ENCODE measurements at places on chromosomes 12 and 14.
A peak's percentile ranks its signal among the peaks of the same experiment; 100 is the strongest.

GRCh38 chr12:106137530-106138356 lies 1.0 kb downstream of the NUAK1 start:
- DNase-seq = no peak

DNA sequence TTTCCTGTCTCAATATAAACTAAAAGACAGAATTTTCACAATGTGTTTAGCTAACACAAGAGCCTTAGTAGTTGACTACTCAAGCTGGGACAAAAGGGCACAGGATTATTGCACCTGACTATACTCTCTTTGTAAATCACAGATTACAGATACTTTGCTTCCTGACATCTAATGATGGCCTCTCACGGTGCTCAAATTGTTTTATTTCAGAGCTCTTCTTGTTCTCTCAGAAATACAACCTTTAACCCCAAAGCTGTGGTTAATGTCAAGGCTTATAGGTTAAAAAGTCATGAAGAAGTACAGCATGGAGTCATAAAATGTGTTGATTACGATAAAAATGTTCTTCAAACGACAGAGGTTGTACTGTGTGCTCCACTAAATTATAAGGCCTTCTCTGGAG lies 89.9 kb upstream of the CPNE8 start:
- DNase-seq = no peak

GRCh38 chr14:25108959-25109358 lies 59.0 kb upstream of the STXBP6 start:
- no peak for DNase-seq

- DNase-seq = no peak
Observed at GRCh38 chr12:14949631-14950030, 11.3 kb upstream of the ERP27 start.

DNA sequence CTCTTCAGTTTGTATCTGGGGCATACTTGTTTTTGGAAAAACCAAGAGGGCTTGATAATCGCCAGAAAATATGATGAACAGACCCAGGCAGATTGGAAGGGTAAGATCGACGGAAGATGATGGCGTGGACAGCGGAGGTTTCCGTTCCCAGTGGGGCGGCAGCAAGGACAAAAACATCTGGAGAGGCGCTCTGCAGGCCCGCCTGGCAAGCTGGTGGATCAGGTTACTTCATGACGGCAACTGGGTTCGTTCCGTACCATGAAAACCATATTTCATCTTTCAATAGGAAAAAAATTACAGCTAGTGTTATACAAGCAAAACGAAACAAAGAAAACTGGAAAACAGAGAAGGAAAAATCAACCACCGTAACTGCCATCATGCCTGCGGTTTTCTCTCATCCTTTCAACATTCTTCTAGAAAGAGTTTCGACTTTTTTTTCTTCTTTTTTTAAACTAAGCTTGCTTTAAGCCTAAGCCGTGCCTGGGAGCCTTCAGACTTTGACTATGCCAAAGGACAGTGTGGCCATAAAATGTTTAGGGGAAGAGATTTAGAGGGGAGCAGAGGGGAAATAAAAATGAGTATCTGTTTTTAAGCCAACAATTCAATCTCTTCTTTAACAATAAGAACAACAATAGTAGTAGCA lies 210.5 kb downstream of the FOXN3 start:
- DNase-seq = no peak

GRCh38 chr14:54631016-54631415 lies 64.1 kb downstream of the SAMD4A start:
- DNase-seq = no peak

DNA sequence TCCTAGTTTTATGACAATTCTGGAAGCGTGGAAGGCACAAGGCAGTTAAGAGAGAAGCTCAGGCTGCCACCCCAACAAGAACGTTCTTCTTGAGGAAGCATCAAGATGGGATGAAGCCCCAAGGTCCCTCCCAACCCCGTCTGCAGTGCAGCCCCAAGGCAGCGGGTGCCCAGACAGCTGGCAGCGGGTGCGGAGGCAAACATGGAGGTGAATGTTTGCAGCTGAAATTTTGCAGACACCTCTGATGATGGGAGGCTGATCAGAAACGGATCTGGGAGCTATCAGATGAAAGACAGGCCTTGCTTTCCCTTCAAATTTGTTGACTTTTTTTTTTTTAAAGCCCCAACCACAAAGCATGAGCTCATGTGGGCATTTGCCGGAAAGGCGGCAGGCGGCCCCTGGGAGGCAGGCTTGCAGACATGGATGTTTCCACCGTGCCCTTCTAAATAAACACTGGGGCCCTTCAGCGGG lies 230.7 kb upstream of the RTL1 start:
- no peak for DNase-seq

DNA sequence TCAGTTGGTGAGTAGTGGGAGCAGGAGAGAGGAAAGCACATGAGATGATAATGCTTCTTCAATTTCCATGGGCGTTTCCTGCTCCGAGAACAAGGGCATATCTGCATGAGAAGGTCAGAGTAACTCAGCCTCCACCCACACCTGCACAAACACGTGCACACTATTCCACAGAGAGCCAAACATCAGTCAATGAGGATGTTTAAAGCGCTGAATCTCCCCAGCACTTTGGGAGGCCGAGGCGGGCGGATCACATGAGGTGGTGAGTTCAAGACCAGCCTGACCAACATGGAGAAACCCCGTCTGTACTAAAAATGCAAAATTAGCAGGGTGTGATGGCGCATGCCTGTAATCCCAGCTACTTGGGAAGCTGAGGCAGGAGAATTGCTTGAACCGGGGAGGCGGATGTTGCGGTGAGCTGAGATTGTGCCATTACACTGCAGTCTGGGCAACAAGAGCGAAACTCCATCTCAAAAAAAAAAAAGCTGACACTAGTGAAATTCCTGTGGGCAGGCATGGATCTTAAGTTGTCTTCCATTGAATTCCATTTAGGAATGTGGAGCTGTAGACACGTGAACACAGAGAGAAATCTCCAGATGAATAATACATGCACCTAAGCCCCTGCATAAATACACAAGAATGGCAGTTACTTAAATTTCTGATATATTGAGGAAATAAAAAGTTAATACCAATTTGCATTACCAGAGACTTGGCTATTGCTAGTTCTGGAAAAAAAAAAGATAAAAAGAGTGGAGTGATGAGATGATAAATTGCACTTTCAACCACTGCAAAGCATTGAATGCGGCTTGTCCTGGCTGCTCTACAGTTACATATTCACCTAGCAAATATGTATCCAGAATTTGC lies 1097.4 kb upstream of the TMEM132C start:
- no peak for DNase-seq

GRCh38 chr14:92940543-92940942 lies 17.6 kb downstream of the CHGA start:
- no peak for DNase-seq

DNA sequence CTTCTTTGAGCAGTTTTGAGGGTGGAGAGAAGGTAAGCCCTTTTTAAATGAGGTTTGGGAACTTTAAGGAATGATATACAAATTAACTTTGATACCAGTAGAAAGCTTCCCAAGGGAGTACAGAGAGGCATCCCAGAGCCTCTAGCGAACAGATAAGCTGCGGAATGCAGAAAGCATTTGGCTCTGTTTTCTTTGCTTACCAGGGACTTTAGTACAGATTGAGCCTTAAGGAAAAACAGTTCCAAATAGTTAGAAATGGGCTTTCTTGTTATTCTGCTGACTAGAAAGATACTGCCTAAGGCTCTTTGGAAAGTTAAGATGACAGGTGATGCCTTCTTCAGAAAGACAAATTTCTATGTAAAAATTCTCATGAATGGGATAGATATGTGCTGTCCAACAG lies 261.7 kb upstream of the FOXN3 start:
- no peak for DNase-seq

- DNase-seq = no peak
Observed at GRCh38 chr14:99382781-99383471, 97.7 kb downstream of the SETD3 start.

GRCh38 chr14:75230140-75230792 lies 48.4 kb upstream of the FOS start:
- DNase-seq = peak; percentile 88

GRCh38 chr14:96214793-96215192 lies 10.2 kb downstream of the BDKRB2 start:
- no peak for DNase-seq

- DNase-seq = peak; percentile 29
Observed at GRCh38 chr14:51653079-51653774, 1.5 kb downstream of the FRMD6 start.

DNA sequence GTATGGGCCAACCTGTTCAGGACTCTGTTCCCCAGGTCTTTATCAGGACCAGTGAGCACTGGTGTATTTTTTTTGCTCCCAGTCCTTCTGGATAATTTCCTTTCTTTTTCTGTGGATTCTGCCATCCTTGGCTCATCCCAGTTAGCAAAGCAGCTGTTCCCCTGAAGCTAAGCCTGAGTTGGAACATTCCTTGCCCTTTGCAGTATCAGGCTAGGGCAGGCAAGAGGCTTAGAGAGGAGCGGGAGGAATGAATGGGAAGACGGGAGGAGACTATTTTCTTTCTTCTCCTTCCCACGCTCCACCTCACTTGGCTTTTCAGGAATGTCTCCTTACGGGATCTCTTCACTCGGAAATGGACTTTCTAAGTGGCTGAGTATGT lies 29.2 kb downstream of the ERG28 start:
- DNase-seq = no peak

- no peak for DNase-seq
Observed at GRCh38 chr12:111451232-111451631, 45.5 kb downstream of the SH2B3 start.

DNA sequence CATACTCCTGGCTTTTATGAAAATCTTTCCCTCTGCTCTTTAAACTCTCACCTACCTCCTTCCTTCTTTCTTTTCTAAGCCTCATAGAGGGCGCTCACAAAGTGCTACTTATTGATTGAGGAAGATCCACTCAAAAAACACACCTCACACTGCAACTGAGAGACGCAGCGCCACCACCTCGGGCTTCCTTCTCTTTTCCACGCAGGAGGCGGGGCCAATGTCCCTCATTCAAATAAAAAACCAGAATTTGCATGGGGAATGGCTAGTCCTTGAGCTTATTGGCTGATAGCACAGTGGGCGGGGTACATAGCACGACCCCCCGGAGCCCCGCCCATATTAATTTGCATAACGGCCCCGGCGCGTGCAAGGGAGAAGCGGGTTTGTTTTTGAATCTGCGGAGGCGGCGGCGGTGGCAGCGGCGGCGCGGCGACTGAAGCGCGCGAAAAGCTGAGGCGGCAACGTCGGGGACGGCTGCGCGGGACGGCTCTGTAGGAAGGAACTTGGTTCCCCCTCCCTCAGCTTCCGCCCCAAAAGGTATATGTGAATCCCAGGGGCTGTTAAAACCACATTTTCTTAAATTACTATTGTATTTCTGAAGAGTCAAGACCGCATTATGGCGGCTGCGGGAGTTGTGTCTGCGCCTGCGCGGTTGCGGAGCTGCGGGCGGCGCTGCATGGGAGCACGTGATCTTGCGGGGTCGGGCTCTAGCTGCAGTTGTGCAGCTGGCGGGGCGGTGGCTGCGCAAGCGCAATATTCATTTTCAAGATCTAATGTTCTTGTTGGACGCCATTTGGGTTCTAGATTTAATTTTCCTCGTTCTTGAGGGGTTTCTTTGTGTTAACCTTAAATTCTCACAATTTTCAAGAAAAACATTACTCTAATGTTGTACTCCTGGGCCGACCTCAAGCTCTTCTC lies at the start of gene ATF7IP:
Gene ATF7IP (plus strand): TSS at position 389 of the 915 bp plus-strand sequence. CDS start 58,234 bp downstream, outside the sequence.
- peak; percentile 99 for DNase-seq

GRCh38 chr14:102988054-102988453 lies 65.6 kb downstream of the AMN start:
- DNase-seq = no peak

GRCh38 chr12:105107171-105107493 lies 399 bp upstream of the WASHC4 start:
- DNase-seq = no peak
